ENCODE measurements at places on chromosomes 7 and 10. TPM values are rescaled to one million over a fixed set of nuclear protein-coding genes. Genes with fewer than 3 reads are reported as not detected.

- no peak overlapping the region for H3K4me3 ChIP-seq
- H3K27me3 ChIP-seq: no peaks in the 10 kb centered on the region
- DNase-seq: peak; percentile 77
- H3K4me1 ChIP-seq: no peaks in the 10 kb centered on the region
- H3K36me3 ChIP-seq: no peaks in the 10 kb centered on the region
Observed at GRCh38 chr7:34296663-34297062, 361.4 kb upstream of the NPSR1 start.

DNA sequence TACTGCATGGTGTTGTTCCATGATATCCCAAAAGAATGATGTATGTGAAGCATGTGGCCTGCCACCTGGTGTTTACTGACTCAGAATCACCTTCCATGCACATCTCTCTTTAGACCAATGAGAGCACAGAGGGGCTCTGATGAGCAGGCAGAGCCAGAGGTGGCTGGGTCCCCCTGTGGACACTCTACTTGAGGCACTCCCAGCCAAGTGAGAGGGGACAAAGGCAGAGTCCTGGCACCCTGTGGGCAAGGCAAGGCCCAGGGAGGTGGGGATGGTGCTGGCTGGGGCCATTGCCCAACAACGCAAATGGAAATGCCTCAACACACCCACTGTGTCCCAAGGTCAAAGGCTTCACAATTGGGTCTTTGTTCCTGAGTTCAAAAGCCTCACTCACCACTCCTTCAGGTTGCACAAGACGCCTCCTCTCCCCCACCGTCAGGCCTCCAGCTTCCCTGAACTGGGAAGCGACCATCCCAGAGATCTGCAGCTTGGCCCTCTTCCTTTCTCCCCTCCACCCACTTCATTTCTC lies 164.6 kb downstream of the NEURL1 start:
- H3K27me3 ChIP-seq: no peaks in the 10 kb centered on the region
- H3K4me3 ChIP-seq: no peak overlapping the region
- H3K4me1 ChIP-seq: peaks cover 25% of the 10 kb centered on the region
- H3K27ac ChIP-seq: no peak overlapping the region
- peaks cover 11% of the 10 kb centered on the region for H3K36me3 ChIP-seq

DNA sequence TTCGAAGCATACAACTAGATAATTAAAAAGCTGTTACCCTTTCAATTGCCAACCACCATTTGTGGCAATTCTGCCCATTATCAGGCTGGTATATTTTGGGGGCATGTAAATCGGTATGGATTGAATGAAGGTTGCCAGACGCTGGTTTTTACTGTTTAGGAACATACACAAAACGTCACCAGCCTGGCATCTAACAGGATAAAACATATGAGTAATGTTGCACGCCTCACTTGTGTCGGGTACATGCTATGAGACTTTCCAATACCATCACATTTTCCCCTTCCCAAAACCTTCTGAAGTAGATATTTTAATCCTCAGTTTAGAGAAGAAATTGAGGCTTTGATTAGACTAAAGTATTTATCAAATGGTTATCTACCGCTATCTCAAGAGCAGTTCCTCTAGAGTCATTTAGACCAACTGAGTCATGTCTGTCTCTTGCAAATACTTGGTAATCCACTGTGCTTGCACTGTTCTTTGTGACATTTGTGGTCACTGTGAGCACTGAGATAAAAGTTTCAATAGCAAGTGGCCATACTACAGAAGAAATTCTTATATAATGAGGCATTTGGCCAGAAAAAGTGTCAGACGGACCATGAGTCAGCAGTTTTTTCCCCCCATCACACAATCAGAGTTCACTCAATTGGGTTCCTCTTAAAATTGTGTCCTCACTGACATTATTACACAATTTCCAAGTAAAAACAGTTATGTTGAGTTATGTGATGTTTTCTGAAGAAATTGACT lies 498.7 kb downstream of the NXPH1 start:
- H3K36me3 ChIP-seq: no peaks in the 10 kb centered on the region
- no peaks in the 10 kb centered on the region for H3K27me3 ChIP-seq
- no peaks in the 10 kb centered on the region for H3K4me1 ChIP-seq
- H3K4me3 ChIP-seq: no peak overlapping the region
- peak; percentile 70 for DNase-seq
- no peak overlapping the region for H3K27ac ChIP-seq

Gene CDH23
- not detected for total RNA-seq

Gene KIF11
- 2.8 TPM for total RNA-seq

DNA sequence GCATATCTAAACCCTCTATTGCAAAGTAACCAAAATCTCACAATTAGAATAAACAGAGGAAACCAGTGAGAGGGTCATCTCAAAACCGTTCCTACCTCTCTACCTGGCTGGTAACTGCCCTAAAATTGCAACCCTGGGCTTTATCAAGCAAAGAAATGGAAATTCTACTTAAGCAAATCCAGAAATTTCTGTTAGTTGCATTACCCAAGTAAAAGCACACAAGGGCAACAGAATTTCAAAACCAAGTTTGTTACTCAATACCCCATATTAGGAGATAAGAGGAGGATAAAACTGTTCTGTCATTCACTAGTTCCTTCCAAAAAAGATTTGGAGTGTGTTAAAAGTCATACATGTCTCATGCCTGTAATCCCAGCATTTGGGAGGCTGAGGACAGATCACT lies 195.3 kb downstream of the FAM107B start:
- H3K4me3 ChIP-seq: no peak overlapping the region
- H3K36me3 ChIP-seq: no peaks in the 10 kb centered on the region
- DNase-seq: no peak
- no peaks in the 10 kb centered on the region for H3K27me3 ChIP-seq

Gene NUTM2A
- 1.2 TPM for total RNA-seq

DNA sequence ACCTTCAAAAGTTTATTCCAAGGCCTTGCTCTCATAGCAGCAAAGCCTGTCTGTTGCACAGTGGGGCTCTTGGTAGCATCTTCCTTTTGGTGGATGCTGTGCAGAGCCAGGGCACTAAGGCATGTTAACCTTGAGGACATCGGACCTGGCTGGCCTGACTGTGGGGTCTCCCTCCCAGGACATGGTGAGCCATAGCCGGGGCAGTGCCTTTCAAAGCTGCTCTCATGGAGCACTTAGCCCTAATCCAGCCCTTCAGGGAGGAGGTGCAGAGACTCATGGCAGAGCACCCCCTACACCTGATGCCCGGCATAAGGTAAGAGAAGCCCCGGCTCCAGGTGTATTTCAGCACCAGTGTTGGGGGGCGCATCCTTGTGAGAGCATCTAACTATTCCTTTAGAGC lies 941.4 kb upstream of the ZNF722 start:
- H3K4me3 ChIP-seq: no peak overlapping the region
- no peak for DNase-seq
- H3K27ac ChIP-seq: no peak overlapping the region
- no peaks in the 10 kb centered on the region for H3K27me3 ChIP-seq
- no peaks in the 10 kb centered on the region for H3K4me1 ChIP-seq

Gene SCART1
- 0.50 TPM for total RNA-seq

Gene ZNF735
- total RNA-seq: not detected

Gene HOXA13
- total RNA-seq: not detected

DNA sequence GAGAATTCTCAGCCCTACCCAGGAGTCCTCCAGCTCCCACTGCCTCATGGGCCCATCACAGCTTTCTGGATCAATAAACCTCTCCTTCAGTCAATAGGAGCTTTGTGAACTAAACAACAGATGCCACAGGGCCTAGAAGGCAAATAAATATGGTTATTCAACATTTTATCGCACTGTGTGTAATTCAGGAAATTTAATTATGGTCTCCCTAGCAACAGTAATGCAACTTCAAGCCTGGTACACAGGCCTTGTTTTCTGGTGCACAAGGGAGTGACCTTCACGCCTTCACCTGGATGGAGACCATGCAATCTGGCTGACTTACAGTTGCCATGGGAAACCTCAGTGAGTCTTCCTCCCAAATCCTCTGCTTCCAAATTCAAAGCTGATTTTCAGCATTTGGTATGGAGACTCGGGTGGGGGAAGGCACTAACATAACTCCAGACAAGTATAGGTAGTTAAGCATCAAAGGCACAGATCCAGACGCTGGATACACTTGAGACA lies 441.0 kb upstream of the NPVF start:
- H3K4me1 ChIP-seq: no peaks in the 10 kb centered on the region
- no peaks in the 10 kb centered on the region for H3K36me3 ChIP-seq
- H3K4me3 ChIP-seq: no peak overlapping the region
- H3K27ac ChIP-seq: no peak overlapping the region
- no peaks in the 10 kb centered on the region for H3K27me3 ChIP-seq

Gene MORN4
- total RNA-seq: 16.2 TPM

Gene MALRD1
- 0.24 TPM for total RNA-seq

Gene AMZ1
- total RNA-seq: 5.7 TPM

GRCh38 chr10:114087255-114087654 lies 43.6 kb downstream of the ADRB1 start:
- H3K27ac ChIP-seq: no peak overlapping the region
- H3K4me1 ChIP-seq: no peaks in the 10 kb centered on the region
- peaks cover 2% of the 10 kb centered on the region for H3K27me3 ChIP-seq
- no peak for DNase-seq

DNA sequence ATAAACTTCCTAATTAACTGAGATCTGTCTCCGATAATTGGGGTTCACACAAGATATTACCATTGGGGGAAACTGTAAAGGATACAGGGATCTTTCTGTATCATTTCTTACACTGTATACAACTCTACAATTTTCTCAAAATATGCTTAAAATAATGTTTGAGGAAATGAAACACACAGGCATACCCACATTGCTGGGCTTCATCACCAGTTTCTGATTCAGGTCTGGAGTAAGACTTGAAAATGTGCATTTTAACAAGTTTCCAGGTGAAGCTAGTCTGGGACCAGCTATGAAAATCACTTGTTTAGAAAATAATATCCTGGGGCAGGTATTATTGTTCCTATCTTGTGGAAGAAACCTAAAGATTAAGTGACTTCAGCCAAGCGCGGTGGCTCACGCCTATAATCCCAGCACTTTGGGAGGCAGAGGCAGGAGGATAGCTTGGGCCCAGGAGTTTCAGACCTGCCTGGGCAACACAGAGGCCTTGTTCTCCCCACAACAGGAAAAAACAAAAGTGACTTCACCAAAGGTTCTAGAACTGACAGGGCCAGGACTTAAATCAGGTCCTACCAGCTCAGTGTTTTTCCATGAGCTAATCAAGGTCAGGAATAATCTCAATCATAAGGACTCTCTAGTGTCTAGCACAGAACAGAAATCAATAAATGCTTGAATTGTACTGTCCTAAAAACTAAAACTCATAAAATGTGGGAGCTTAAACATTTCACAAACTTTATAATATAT lies 12.6 kb downstream of the TOMM7 start:
- no peak overlapping the region for H3K4me3 ChIP-seq
- DNase-seq: no peak
- H3K27me3 ChIP-seq: no peaks in the 10 kb centered on the region
- peaks cover 20% of the 10 kb centered on the region for H3K36me3 ChIP-seq
- peaks cover 4% of the 10 kb centered on the region for H3K4me1 ChIP-seq

- H3K36me3 ChIP-seq: no peaks in the 10 kb centered on the region
- no peak overlapping the region for H3K4me3 ChIP-seq
- H3K4me1 ChIP-seq: no peaks in the 10 kb centered on the region
- peak; percentile 1 for DNase-seq
Observed at GRCh38 chr10:9038146-9038714, 983.7 kb downstream of the GATA3 start.

GRCh38 chr7:152370297-152370696 lies 65.5 kb downstream of the KMT2C start:
- H3K4me3 ChIP-seq: no peak overlapping the region
- no peaks in the 10 kb centered on the region for H3K4me1 ChIP-seq
- H3K36me3 ChIP-seq: no peaks in the 10 kb centered on the region
- DNase-seq: no peak

GRCh38 chr7:7438851-7439250 lies 96.8 kb downstream of the COL28A1 start:
- H3K36me3 ChIP-seq: no peaks in the 10 kb centered on the region
- H3K27me3 ChIP-seq: no peaks in the 10 kb centered on the region
- H3K4me1 ChIP-seq: peaks cover 8% of the 10 kb centered on the region
- H3K4me3 ChIP-seq: no peak overlapping the region
- DNase-seq: peak; percentile 95
- peak overlapping the region; percentile 51 for H3K27ac ChIP-seq

DNA sequence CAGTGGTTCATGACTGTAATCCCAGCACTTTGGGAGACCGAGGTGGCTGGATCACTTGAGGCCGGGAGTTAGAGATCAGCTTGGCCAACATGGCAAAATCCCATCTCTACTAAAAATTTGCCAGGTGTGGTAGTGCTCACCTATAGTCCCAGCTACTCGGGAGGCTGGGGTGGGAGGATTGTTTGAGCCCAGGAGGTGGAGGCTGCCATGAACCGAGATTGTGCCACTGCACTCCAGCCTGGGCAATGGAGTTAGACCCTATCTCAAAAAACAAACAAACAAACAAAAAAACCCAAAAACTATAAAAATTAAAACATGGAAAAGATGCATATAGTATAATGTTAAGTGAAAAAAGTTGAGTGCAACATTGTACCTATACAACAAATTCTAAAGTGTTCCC lies 81.4 kb downstream of the AKR1D1 start:
- H3K4me1 ChIP-seq: peaks cover 4% of the 10 kb centered on the region
- H3K27ac ChIP-seq: no peak overlapping the region
- no peaks in the 10 kb centered on the region for H3K36me3 ChIP-seq
- H3K4me3 ChIP-seq: no peak overlapping the region
- H3K27me3 ChIP-seq: no peaks in the 10 kb centered on the region

DNA sequence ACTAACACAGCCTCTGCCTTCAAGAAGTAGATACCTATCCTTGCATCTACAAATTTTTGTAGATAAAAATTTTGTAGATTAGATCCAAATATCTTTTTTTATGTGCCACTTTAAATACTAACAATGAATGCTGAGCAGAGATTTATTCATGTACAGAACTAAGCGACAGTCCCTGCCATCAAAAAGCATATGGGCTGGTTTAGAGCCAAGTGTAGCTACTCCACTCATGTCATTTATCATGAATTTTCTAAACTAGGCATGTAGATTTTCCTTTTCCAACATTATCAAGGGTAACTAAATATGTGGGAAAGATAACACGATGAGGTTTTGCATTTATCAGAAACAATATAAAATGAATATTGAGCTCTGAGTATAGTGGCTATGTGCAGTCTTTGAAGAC lies 857.5 kb downstream of the XPNPEP1 start:
- DNase-seq: no peak
- no peaks in the 10 kb centered on the region for H3K36me3 ChIP-seq
- no peak overlapping the region for H3K27ac ChIP-seq
- no peaks in the 10 kb centered on the region for H3K4me1 ChIP-seq
- no peak overlapping the region for H3K4me3 ChIP-seq

Gene AIMP2
- total RNA-seq: 48.3 TPM
